ENCODE measurements at places on chromosomes 7 and 10.

- no peak for DNase-seq
Observed at GRCh38 chr10:112535531-112535951, 88.5 kb downstream of the VTI1A start.

- no peak for DNase-seq
Observed at GRCh38 chr7:37642028-37642540, 41.5 kb upstream of the GPR141 start.

GRCh38 chr7:93279541-93279940, 47.4 kb downstream of the VPS50 start:
- DNase-seq: no peak

DNA sequence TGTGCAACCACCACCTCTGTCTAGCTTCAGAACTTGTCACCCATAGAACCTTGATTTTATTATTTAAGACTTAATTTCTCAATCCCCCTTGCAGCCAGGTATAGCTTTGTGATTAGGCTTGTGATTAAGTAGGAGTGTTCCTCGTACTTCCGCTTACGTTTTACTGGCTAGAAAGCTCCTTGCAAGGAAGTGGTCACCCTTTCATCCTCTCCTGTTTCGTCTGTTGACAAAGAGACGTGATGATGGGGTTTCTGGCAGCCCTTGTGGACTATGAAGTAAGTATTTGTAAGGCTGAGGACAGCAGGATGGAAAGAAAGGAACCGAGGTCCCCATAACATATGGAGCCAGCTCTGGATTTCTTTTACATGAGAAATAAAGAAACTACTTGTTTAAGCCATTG, 86.5 kb upstream of the KDM7A start:
- no peak for DNase-seq

DNA sequence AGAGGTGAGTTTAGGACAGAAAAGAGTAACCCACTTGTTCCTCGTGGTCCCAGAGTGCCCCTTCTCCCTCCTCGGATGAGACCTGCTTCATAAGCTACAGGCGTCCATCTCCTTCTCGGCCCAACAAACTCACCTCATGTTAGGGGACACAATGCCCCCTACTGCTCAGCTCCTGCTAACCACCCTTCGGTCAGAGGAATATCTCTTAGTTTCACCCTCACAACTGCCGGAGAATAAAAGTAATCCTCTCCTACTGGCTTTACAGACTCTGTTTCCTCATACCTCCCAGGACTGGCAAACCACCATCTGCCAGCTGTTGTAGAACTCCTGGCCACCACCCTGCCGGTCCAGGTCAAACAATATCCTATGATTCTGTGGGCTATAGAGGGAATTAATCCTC, 3.2 kb downstream of the AKR1B15 start:
- DNase-seq: no peak

DNA sequence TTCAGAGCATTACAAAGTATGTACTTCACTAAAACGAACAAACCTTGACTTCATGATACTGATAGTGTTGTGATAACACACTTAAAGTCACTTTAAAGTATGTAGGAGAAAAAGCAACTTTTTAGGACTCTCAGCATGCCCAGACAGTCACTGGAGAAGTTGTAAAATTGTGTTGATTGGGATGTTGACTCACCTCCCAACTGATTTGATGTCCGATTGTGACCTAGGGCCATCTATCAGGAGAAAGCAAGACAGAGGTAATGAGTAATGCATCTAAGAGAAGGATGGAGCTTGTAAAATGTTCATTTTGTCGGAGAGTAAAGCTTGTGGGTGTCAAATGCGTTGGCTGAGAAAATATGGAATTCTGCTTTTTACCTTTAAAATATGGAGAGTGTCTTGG, 135.4 kb upstream of the SEMA3D start:
- no peak for DNase-seq

DNA sequence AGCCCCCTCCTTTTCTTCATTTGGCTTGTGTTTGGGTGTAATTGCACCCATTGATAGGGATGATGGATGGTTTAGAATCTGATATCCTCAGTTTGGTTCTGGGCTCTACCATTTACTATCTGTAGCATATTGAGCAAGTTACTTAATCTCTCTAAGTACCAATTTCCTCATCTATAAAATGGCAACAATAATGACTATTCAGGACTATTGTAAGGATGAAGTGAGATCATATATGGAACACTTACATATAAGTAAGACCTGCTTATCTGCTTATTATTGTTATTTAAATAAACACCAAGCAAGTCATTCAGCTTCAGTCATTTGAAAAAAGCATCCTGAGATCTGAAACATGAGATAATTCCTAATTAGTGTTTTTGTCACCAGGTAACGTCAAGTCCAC, 127.0 kb downstream of the SEC23IP start:
- DNase-seq: no peak

DNA sequence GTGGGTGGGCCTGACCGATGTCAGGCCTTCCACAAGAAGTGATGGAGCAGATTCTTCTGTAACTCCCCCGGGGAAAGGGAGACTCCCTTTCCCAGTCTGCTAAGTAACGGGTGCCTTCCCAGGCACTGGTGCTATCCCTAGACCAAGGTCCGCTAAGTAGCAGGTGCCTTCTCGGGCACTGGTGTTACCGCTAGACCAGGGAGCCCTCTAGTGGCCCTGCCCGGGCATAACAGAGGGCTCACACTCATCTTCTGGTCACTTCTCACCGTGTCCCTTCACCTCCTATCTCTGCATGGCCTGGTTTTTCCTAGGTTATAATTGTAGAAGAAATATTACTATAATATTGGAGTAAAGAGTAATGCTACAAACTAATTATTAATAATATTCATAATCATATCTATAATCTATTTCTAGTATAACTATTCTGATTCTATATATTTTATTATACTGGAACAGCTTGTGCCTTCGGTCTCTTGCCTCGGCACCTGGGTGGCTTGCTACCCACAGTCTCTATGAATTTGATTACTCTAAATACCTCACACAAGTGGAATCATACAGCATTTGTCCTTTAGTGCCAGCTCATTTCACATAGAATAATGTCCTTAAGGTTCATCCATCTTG, 1378.7 kb downstream of the XPNPEP1 start:
- no peak for DNase-seq

GRCh38 chr7:116807011-116807560, 55.3 kb upstream of the CAPZA2 start:
- DNase-seq: no peak

DNA sequence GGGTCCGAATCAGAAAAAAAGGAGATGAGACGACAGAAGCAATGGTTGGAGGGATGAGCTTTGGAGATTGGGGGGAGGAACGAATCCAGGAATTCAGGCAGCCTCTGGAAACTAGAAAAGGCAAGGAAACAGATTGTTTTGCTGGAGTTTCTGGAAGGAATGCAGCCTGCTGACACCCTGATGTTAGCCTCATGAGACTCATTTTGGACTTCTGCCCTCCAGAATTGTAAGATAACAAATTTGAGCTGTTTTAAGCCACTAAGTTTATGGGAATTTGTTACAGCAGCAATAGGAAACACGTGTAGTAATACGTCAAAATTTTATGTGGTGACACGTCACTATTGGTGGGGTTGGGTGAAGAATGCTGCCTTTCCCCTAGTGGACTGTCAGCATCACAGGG, 25.6 kb upstream of the NPS start:
- DNase-seq: no peak

GRCh38 chr7:16531707-16532106, 5.1 kb downstream of the LRRC72 start:
- no peak for DNase-seq

DNA sequence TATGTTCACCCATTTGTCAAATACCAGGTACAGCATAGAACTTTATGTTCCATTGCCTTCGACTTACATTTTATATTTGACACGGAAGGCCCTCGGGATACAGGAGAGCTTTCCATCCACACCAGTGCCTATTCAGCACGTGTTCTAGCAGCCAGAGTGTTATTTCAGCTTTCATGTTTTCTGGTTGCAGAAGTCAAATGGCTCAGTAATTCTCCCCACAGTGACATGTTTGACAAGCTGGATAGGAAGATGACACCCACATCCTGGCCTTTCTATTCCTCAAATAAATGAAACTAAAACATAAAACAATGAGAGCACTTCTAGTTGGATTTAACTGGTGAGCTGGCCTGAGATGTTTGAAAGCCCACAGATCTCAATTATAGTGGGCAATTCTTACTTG, 173.4 kb downstream of the SORCS1 start:
- DNase-seq: no peak

- no peak for DNase-seq
Observed at GRCh38 chr10:18368273-18368672, 228.0 kb downstream of the CACNB2 start.

DNA sequence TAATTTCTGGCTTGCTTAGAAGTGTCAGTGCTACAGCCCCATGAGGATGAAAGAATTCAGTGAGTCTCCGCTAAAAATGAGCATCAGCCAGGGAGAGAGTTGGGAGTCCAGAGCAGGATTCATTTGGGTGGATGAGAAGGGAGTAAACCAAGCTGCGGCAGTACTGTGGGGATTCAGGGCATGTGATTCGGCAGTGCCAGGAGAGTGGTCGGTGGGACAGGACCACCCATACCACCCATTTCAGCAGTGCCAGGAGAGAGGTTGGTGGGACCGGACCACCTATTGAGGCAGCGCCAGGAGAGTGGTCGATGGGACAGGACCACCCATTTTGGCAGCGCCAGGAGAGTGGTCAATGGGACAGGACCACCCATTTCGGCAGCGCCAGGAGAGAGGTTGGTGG, 144.2 kb downstream of the CELF2 start:
- DNase-seq: no peak

- DNase-seq: no peak
Observed at GRCh38 chr10:79331226-79331625, 16.0 kb upstream of the PPIF start.

DNA sequence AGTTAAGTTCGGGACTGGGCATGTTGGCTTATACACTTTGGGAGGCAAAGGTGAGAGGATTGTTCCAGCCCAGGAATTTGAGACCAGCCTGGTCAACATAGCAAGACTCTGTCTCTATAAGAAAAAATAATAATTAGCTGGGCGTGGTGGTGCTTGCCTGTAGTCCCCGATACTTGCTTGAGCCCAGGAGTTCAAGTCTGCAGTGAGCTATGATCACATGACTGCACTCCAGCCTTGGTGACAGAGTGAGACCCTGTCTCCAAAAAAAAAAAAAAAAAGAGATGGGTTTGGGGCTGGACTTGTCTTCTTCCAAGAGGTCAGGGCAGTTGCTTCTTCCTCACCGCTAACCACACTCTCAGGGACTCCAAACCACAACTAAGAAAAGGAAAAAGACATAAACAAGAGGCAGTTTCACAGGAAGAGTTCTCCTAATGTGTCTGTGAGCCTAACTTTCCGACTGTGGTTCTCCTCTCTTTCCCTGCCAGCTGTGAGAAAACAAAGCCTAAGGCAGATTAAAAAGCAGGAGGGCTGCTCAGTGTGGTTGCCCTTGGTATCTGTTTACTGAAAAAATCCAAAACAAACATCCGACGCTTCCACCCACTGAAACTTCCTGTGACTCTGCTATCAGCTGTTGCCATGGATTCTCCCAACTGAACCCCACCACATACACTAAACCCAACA, 2.4 kb upstream of the SERPINE1 start:
- DNase-seq: no peak

DNA sequence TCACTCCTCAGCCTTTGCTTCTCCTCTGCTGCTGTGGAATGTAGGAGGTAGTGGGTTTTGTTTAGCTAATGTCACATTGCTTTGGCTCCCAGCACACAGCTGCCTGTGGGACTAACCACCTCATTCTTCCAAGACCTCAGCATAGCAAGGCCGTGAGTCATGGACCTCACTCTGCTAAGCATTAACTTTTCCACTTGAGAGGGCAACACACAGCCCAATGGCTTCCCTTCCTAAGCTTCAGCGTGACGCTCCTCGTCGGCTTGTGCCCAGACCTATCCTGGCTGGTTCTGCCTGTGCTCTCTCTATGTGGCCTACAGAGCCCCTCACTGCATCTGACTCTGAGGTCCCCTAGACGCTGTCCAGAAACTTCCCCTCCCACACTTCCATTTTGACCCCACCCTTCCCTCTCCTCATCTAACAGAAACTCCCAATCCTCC, 23.3 kb downstream of the MYOF start:
- no peak for DNase-seq

DNA sequence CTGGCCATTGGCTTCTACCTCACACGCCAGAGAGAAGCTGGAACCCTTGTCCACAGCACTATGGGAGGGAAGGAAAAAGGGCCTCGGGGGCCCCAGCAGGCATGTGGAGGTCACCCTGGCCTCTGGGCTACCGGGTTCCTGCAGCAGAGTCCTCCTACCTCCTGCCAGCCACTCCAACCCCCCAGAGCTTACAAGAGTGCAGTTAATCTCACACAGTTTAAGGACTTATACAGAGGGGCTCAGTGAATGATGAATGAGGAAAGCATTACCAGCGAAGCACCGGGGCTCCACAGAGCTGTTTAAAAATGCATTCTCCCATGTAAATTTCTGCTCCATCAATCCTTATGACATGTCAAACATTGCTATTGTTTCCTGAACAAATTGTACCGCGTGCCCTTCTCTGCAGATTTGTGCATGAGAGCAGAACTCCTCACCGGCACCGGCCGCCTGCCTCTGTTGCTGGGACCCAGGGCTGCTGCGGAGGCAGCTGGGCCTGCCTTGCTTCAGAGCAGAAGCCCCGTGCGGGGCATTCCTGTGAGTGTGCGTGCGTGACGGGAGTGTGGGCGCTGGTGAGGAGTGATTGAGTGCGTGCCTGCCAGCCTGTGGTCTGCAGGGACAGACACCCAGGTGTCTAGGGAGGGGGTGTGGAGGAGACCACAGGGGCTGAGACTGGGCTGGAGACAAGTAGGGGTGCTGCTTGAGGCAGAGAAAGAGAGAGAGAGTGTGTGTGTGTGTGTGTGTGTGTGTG, 52.8 kb downstream of the C10orf105 start:
- no peak for DNase-seq

GRCh38 chr10:84825330-84825729, 496.9 kb downstream of the CCSER2 start:
- DNase-seq: no peak

GRCh38 chr10:131142517-131143380, 168.8 kb downstream of the TCERG1L start:
- no peak for DNase-seq
